ENCODE measurements at places on chromosomes 7 and 10.

- DNase-seq: no peak
These were observed 957.8 kb downstream of the NXPH1 start for GRCh38 chr7:9391221-9391620.

DNA sequence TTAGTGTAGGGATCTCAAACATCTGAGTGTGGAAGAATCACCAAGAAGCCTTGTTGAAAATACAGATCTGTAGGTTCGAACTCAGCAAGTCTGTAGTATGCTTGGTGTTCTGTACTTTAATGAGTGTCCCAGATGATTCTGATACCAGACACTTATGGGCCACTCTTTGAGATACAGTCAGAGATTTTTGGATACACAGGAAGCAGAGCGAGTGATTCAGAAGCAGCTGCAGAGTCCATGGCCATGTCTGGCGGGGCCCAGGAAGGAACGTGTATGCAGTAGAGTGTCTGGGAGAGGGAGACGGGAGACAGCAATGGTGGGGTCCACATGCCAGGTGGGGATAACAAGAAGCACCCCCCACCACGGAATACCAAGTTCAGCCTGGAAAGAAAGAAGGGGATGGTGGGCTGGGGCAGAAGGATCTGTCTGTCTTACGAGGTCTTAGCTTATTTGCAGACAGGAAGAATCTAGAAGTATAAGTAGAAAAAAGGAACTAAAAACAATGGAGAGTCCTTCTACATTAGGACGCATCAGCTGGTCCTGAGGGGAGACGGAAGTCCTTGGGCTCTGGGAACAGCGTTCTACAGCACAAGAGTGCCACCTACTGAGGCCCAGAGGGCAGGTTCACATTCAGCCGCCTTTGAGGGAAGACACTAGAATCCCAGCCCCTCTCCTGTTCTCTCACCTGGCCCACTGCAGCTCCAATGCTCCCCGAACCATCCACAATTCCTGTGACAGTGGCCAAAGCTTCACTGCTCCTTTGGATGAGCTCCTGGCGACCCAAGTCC is 55.4 kb downstream of the SLC37A3 start:
- DNase-seq: peak; percentile 10

DNA sequence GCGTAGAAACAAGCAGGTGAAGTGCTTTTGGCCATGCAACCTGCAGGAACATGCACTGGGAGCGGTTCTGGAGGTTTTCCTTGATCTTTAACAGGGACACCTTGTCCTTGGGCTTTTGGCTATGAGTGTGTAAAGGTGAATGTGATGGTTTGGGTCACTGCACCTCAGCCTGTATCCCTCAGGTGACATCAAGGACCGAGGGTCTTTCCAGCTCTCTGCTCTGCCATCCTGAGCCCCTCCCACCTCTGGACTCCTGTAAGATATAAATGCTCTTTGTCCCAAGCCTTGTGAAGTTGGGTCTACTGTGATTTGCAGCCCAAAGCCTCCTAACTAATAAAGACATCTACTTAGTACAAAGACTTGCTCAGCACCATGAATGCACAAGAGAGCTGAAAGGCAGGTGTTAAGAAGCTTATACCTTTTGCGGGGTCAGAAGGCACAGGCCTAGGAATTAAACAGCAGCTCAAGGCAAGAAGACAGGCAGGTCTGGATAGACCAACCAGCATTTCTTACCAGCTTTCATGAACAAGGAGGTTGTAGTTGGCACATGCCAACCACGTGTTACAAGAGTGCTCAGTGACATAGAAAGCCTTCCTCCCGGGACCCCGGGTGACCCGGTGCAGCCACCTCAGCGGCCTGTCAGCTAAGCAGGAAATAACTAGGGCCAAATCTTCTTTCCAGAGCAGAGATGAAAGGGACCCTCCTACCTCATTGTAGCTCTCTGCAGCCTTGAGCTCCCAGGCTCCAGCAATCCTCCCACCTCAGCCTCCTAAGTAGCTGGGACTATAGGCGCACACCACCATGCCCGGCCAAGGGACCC is 89.9 kb downstream of the CARD11 start:
- peak; percentile 23 for DNase-seq

- DNase-seq: no peak
These were observed 51.4 kb downstream of the DNMBP start for GRCh38 chr10:99958302-99958701.

DNA sequence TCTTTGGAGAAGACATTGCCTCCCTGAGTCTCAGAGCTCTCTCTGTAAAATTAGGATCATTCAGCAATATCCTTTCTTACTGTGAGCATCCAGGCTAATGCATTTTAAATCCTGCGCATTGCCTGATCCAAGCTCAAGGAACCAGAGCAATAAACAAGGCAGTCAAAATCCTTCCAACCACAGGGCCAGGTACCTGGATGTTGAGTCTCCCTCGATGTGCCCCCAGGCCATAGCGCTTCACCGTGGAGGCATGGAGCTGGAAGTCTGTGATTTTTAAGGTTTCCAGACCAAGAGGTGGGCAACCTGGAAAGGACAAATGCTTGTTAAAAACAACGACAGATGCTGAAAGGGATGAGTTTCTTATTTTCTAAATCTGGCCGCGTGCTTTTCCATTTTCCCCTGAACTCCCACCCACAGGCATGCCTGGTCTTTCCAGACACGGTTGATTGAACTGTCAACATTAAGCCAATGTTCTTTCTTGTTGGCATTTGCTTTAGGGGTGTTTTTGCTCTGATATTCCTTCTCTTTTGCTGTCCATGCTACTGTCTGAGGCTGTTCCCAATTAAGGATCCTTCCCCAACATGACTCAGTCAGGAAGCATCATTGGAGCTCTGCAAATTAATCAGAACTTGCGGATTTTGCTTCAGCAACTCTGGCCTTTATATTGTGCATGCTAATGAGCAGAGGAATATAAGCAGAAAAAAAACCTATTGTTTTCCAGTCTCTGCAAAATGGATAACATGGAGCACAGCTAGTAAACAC is 29.0 kb downstream of the CPXM2 start:
- no peak for DNase-seq

GRCh38 chr10:113554214-113554613 is 1.4 kb downstream of the HABP2 start:
- DNase-seq: no peak

DNA sequence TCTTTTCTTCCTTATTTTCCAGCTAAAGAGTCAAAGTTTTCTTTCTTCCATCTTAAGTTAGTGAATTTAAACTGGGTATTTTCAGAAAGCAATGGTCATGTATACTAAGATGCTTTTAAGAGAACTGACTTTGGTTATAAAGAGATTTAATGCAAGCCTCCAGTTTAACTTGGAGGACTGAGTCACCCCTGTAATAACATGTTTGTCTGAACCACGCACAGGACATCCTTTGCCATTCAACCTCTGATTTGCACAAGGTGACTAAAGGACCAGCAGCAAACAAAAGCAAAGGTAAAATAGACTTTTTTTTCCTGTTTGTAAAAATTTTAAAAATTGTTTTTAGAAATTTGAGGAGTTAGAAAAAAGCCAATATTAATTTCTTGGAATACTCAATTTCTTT is 2.9 kb downstream of the HYAL4 start:
- no peak for DNase-seq

DNA sequence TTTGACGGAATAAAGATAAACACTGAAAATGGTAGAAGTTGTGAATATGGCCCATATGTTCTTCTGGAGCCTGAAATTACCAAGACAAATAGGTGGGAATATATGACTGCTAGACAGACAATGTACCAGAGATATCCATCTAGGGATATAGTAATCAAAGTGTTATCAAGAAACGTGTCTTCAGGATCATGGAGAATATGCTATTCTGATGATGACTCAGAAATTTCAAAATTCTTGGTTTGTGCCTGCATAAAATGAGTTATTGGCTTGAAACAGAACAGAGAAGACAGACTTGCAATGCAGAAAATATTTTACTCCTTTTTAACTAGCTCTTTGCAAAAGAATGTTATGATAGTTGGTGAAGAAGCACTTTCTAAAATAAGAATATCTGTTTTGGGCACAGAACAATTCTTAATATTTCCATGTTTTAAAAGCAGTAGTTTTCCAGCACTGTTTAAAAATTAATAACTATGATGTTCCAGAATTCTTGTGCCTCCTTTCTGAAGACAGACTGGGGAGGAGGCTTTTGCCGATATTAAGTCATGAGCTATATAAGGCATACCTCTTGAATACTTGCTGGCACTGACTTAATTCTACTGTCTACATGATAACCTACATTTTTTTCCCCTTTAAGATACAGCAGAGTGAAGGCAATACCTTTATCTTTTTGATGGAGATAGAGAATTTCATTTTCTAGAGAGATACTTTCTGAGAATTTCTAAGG is 34.4 kb upstream of the CABCOCO1 start:
- no peak for DNase-seq

DNA sequence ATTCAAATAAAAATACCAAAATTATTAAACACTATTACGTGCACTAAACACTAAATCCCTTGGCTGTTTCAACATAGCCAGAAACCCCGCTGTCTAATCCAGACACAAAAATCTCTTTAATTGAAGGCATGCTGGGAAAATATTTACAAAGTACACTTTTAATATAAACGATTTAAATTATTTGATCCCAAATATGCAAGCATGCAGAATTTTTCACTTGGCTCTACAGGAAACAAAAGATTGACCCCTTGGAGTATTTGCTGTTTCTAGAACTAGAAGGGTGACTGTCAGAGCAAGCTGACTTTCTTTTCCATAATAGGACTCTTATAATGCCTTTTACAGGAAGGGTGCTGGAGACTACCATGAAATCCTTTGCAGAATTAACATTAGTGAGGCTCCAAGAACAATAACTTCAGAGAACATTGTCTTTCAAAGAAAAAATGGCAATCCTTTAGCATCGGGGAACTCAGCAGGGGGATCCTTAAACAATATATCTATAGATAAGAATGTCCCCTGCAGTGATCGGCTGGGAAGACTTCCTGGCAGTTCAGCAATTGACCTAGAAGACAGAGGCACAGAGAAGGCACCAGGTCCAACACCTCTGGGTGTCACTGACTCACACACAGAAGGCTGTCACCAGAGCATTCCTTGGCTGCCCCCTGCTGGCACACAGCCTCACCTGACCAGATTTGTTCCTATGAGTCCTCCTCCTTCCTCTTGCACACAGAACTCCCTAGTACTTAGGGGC is 55.8 kb upstream of the MRLN start:
- peak; percentile 49 for DNase-seq

GRCh38 chr10:5774987-5775620 is 38.1 kb downstream of the GDI2 start:
- DNase-seq: no peak

DNA sequence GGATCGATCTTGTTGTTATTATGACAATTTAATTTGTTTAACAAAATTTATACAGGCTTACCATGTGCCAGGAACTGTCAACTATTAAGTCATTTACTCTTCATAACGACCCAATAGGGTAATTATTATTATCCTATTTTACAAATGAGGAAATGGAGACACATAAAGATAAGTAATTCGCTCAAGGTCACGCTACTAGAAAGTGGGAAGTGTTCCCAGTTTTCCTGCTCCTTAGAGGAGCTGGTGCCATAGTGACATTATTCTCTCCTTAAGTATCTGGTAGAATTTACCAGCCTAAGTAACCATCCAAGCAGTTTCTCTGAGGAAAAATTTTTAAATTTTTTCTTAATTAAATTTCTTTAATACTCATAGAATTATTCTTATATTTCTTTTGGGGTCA is 360.9 kb upstream of the RNF32 start:
- DNase-seq: no peak

GRCh38 chr7:17937506-17938120 is 2.7 kb downstream of the SNX13 start:
- DNase-seq: peak; percentile 5

DNA sequence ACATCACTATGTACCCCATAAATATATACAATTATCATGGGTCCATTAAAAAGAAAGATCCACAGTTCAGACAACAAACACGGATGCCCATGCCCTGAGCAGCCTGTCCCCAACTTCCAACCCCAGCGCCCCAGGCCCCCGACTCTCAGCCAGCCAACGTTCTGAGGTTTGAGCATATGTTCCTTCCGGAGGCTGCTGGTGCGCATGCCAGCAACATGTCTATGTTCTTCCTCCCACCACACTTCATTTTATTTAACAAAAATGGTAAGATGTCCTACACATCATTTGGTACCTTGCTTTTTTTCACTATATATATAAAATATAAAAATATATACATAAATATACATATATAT is 250.9 kb downstream of the MAD1L1 start:
- no peak for DNase-seq

GRCh38 chr7:157397731-157398691 is 61.2 kb downstream of the DNAJB6 start:
- no peak for DNase-seq

- DNase-seq: no peak
These were observed 151.1 kb downstream of the TMEM26 start for GRCh38 chr10:61302124-61302523.

- DNase-seq: no peak
These were observed 157.4 kb upstream of the TCF7L2 start for GRCh38 chr10:112792487-112793201.

DNA sequence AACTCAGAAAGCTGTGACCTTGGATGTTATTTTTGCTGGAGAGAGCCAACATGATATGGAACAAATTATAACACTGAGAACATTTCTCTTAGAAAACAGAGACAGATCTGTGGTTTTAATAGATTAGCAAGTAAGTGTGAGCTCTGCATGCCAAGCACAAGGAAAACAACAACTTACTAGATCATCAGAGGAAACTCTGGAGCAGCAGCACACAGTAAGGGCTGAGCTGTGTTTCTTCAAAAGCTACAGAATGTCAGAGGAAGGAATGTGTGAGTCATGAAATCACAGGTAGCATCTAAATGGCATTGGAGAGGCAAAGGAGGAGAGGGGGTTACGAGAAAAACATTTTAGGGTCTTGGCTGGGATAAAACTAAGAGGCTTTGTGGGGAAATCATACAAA is 283.4 kb upstream of the FZD8 start:
- DNase-seq: no peak

- DNase-seq: no peak
These were observed 65.3 kb downstream of the EBF3 start for GRCh38 chr10:129898706-129899268.

DNA sequence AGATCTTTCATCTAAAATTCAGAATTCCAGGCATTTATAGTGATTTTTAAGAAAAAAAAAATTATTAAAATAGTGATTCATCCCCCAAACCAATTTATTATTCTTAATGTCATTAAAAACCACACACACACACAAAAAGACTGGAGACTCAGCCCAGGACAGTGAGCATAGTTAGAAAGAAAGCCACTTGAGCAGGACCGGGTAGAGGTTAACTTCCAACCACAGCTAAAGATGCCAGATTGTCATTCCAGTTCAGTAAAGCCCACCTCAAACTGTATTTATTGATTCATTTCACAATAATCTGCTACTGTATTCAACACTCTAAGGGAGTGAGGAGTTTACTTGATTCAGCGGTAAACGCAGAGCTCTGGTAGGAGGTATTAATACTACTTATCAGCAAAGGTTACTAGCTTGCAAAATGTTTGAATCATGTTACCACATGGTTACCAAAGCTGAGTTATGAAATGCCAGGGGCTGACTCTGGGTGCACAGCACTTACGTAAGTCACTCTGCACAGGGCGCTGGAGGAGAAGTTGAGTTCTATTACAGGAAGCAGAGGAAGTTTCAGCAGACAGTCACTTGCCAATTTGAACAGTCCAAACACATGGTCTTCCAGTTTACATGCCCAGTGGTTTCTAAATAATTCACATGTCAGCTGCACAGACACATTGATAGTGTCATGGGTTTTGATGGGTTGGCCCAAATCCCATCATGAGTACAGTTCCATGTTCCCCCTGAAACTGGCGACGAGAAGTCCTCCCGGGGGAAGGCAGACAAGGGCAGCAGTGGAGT is 64.6 kb downstream of the KLF6 start:
- DNase-seq: peak; percentile 23
